AG09319 (cell line): ENCODE measurements at places on chromosomes 13 and 19.

GRCh38 chr19:44592451-44592890 is 20.9 kb upstream of the IGSF23 start:
- DNase-seq: no peak

- no peak for DNase-seq
These were observed 58.6 kb upstream of the WDFY2 start for GRCh38 chr13:51525567-51526167.

DNA sequence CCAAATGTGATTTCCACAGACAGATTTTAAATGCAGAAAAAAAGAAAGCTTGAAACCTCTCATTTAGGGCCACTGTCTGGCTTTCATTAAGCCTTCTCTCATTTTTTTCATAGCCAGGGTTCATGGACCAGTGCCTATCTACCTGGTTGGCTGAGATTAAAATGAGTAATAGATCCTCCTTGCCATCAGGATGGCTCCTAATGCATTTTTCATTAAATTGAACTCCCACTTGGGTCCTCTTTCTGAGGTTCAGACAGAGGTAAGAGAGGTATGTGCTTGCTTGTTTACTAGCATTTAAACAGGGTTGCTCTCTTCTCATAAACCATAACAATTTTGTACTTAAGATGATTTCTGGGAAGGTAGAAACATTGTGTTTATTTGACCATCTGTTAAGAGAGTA is 473.0 kb downstream of the TBC1D4 start:
- DNase-seq: no peak

- no peak for DNase-seq
These were observed 200.5 kb downstream of the ABCC4 start for GRCh38 chr13:95100525-95101433.

DNA sequence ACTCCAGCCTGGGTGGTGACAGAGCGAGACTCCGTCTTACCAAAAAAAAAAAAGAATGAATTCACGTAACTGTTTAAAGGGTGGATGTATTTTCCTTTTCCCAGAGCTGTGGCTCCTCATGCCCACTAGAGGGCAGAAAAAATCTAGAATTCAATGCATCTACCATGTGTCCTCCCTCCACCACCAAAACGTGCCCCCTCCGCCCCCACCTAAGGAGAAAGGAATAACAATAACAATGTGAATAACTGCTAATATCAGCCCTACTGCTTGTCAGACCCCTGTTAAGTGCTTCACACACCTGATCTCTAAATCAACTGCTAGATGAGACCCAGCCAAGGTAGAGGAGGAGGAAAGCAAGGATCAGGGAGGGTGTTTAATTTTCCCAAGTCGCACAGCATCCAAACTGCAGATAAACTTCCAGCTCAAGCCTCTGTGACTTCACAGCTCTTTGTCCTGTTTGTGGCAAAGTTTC is 20.2 kb upstream of the PNMA8B start:
- DNase-seq: no peak

DNA sequence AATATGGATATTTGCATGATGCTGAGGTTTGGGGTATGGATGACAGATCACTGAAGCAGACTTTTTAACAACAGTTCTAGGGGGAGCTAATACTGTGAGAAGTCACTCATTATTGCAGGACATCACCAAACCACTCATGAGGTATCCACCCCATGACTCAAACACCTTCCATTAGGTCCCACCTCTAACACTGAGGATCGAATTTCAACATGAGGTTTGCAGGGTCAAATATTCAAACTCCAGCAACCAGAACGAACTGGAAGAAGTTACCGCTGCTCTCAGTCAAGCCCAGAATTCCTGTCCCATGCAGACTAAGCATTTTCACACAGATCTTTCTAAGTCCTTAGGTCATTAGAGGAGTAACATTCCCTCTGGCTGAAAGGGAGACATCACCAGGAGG is 758.9 kb downstream of the UQCRFS1 start:
- DNase-seq: no peak

DNA sequence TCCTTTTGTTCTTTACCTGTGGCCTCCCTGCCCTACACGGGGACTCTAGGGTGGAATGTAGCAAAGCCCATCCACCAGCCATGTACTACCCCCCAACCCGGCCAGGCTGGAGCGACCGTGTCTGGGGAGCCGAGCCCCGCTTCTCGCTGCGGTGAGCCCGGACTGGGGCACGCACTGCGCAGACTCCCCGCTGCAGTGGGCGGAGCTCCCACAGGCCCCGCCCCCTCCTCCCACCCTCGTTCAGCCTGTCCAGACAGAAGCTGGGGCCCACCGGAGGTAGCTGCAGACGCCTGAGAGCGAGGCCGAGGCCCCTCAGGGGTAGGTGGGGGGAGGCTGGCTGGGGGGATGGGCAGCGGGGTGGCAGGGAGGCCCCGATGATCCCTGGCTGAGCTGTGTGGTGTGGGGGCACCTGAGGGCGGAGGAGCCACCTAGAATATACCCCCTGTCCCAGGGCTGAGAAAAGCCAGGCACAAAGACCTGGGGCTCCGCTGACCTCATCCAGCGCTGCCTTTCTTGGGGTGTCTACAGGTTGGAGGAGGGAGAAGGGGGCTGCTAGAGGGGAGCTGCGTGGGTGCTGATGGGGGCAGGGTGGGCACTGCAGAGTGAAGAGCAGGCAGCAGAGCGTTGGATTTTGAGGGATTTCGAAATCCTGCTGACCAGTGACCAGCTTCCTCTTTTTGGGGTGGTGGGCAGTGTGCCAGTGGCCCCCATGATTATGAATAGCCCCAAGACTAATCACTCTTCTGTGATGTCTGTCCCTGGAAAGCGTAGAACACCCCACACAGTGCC is 17.3 kb downstream of the PLD3 start:
- peak; percentile 14 for DNase-seq

GRCh38 chr13:92804346-92804745 is 422.3 kb upstream of the GPC6 start:
- no peak for DNase-seq
